ENCODE measurements at places on chromosomes 12 and 14. TPM values are rescaled to one million over a fixed set of nuclear protein-coding genes. Genes with fewer than 3 reads are reported as not detected.

The VDR gene
- 2.3 TPM for total RNA-seq

DNA sequence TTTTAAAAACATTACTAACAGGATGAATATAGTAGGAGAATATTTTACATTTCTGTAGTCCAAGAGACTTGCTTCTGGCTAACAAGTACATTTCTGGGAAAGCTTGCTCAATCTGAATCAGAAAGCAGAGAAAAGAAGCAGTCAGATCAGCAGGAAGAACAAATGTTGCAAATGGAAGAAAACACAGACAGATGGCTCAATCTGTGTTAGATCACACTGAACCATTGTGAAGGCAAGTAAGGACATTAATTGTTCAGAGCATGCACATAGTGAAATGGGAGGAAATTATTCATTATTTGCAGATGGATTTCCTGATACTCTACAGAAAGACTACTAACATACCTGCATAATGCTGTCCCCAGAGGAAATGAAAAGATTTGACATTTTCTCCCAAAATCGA lies 65.2 kb upstream of the CNOT2 start:
- no peak for DNase-seq

The SLC25A21 gene
- total RNA-seq: 1.2 TPM

The FAM90A1 gene
- total RNA-seq: not detected

The TAS2R7 gene
- total RNA-seq: not detected

DNA sequence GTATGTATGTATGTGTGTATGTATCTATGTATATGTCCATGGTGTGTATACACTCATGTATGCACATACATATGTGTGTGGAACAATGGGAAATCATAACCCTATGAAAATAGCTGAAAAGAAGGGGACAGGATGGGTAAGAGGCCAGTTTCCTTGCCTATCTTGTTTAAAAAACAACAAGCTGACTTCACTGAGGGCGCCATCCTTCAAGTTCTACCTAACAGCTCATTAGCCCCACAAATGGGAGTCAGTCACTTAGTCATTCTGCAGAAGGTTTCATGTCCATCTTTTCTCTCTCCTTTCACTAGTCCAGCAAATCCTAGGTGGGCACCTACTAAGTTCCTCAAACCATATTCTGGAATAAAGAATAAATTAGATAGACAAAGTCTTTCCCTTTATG lies 14.7 kb downstream of the STON2 start:
- no peak for DNase-seq

- no peak for DNase-seq
These were observed 134.6 kb downstream of the RMST start for GRCh38 chr12:97597031-97597751.

GRCh38 chr14:68722186-68722585 lies 70.7 kb downstream of the ZFP36L1 start:
- DNase-seq: no peak

DNA sequence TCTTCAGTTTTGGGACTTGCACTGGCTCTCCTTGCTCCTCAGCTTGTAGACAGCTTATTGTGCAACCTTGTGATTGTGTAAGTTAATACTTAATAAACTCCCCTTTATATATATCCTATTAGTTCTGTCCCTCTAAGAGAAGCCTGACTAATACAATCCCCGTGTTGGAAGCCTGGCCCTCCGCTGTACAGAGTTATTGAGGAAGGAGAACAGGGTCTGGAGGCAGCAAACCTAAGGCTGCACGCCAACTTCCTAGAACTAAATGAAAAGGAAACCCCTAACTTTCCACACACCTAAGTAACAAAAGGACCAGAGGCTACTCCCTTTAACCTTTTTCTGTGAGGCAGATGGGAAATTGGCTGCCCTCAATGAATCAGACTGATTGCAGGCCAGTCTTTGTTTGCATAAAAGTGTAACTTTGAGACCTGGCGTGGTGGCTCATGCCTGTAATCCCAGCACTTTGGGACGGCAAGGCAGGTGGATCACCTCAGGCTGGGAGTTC lies 42.6 kb upstream of the LIMA1 start:
- DNase-seq: no peak

GRCh38 chr14:87600240-87600639 lies 392.7 kb downstream of the GALC start:
- DNase-seq: no peak

DNA sequence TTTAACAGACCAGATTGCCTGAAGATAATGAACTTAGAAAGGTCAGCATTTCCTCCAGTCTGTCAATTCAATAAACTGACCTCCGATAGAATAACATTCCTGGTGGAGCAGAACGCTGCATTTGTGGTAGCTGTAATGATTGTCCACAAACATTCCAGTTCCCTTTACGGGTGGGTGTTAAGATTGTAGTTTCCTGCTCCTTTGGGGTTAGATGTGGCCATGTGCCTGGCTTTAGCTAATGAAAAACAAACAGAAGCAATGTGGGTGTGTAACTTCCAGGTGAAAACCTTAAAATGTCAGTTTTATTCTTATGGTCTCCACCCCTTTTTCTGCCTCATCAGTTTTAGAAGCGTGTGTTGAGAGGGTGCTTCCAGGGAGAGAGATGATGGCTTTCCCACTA lies 217.3 kb upstream of the CRY1 start:
- no peak for DNase-seq

DNA sequence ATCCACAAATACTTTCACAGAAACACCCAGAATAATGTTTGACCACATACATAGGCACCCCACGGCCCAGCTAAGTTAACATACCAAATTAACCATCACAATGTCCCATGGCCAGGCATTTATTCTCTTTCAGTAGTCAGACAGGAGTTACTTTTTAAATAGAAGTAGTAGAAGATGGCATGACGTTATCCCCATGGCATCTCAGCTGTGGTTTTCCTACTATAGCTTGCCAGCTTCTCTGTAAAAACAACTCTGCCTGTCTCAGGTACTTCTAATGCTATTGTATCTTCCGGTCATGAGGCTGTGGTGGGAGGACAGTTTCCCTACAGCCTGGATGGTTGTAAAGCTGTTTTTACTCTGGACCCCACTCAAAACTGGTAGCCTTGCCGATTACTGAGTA lies 19.3 kb downstream of the CTSG start:
- DNase-seq: no peak

The TGFB3 gene
- total RNA-seq: 1.5 TPM

DNA sequence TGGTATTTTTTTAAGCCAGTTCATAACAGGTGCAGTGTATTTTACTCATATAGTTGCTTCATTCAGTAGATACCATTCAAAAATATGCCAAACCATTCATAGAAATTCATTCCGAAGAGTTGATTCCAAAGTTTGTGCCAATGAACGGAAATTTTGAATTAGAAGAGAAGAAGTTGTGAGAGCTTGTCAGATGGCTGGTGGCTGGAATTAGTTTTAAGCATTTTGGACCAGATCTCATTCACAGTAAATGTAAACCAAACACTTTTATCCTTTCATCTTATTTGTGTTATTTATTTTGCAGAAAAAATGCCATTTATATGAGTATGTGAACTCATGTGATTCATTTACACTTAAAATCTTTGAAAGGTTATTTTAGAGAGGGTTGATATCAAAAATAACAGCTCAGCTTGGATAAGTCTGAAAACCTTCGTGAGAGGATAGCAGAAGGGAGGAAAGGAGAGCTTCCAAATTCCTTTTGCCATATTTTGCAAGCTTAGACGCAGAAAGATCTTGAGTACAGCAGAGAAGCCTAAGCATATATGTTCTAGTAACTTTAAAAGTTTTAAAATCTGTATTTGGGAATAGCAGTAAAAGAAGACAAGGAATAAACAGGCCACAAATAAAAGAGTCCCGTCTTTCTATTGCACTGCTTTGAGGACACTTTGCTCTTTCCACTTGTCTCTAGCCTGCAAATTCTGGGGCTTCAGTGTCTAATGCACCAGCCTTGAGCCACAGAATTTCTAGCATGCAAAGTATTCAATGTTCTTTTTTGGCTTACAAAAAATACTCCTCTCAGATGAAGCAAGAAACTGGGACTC lies 253.6 kb upstream of the FLRT2 start:
- no peak for DNase-seq

The NTN4 gene
- 0.13 TPM for total RNA-seq

The TMTC2 gene
- total RNA-seq: 3.6 TPM

- no peak for DNase-seq
These were observed 9.5 kb upstream of the RAB35 start for GRCh38 chr12:120125792-120126634.

The GNS gene
- total RNA-seq: 80.2 TPM

DNA sequence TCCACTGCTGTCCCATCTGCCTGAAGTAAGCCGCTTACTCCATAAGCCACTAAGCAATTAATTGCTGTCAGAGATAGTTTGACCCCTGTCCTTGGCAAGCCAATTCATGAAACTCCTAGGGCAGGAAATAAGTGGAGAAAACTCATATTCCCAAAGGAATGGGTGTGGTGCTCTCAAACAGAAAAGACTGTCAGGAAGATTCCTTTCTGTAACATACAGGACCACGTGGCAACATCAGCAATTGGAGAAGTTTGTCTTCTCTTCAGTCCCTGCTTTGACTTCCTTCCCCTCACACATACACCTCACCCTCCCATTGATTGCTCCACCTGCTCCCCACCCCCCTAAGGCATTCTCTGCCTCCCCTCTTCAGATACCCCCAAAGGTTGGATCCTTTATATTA lies 36.2 kb upstream of the MDM1 start:
- no peak for DNase-seq

The DHRS2 gene
- not detected for total RNA-seq

GRCh38 chr14:96914571-96915128 lies 117.5 kb downstream of the VRK1 start:
- DNase-seq: no peak

The BICDL1 gene
- total RNA-seq: 2.8 TPM

GRCh38 chr12:5416571-5416970 lies 15.3 kb upstream of the NTF3 start:
- no peak for DNase-seq

GRCh38 chr14:91058042-91058581 lies 2.3 kb downstream of the RPS6KA5 start:
- no peak for DNase-seq

DNA sequence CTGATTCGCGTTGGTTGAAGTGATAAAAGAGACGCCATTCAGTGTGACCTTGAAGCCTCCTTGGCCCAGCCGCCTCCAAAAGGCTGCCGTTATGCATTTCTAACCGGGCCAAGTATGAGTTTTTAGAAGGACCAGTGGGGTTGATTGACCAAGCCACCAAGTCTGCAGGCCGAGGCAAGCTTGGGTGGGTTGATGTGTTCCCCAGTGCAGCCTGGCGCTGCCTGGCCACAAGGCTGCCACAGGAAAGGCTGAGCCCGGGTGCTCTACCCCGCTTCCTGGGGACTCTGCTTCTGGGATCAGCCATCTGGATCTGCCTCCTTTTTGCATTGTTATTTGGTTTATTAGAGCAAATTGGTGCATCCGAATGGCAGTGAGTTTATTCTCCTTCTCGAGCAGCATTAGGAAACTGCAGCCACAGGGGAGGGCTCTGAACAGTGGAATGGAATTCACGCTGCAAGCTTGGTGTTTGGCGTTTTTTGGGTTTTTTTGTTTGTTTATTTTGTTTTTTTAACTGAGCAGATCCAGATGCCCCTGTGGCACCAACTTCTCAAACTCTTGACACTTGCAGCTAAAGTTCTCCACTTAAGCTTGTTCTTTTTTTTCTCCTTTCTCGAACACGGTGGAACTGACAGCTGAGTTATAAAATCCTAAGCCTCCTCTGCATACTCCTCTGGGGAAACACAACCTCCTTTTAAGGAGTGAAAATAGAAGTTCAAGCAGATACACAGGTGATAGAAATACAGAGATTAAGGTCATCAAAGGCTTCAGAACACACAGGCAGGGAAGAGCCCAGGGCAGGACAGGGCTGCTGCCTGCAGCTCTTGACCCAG lies 145.4 kb upstream of the FKBP4 start:
- DNase-seq: no peak

DNA sequence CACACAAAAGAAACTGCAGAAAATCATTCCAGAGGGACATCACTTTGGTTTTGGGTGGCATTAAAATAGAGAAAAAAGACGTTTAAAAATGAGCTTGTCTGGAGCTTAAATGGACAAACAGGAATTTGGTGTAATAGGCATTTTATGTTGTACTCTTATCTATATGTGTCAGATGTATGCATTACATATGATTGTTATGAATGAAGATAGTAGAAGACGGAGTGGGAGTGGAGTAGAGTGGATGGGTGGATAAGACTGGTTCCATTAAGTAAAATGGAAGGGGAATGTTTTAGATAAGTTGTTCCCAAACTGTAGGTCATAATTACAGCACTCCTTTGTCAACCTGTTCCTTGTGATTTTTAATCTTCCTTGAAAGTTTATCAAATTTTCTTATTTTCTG lies 1.9 kb downstream of the CCDC91 start:
- DNase-seq: no peak
